ENCODE measurements at places on chromosomes 4 and X.
A peak's percentile ranks its signal among the peaks of the same experiment; 100 is the strongest.

DNA sequence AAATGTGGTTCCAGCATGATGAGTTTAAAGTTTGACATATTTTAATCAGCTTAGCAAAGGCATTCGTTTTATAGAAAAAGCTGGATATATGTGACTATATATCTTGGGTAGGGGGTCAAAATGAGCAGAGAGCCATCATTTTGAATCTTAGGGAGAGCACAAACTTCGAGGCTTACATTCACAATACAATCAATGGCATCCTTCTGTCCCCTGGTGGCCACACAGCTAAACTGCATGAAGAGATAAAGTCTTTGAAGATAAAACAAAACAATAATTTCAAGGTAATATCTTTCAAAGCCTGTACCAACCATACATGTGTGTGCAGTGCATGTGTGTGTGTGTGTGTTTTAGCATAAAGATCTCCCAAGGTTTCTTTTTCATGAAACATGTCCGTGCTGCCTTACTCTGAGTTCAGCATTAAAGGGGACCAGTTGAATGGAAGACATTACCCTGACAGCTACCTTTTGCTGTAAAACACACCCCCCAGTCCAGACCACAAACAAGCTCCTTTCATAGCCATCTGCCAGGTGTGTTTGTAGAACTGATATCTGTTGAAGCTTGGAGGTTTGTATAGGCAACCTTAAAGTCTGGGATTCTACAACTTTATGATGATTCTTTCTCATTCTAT is 22.0 kb downstream of the DYNLT3 start:
- no peak for DNase-seq

DNA sequence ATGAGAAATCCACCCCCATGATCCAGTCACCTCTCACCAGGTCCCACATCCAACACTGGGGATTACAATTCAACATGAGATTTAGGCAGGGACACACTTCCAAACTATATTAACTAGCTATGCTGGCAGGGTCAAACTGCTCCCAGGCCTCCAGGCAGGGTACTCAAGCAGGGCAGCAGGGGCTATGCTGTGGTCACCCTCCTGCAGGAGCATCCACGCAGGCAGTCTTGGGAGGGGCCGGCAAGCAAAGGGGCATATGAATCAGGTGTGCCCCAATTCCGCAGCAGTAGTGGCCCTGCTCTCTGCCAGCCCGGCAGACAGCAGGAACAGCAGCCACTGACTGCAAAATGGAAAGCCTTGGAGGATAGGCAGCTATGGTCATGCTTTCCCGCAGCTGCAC is 74.6 kb upstream of the PRDX4 start:
- no peak for DNase-seq

GRCh38 chr4:88297212-88297516 is 12.8 kb upstream of the PPM1K start:
- no peak for DNase-seq

- no peak for DNase-seq
Observed at GRCh38 chr4:26601204-26601603, 17.3 kb downstream of the TBC1D19 start.

GRCh38 chrX:113369056-113369455 is 528.4 kb upstream of the AMOT start:
- DNase-seq = no peak

DNA sequence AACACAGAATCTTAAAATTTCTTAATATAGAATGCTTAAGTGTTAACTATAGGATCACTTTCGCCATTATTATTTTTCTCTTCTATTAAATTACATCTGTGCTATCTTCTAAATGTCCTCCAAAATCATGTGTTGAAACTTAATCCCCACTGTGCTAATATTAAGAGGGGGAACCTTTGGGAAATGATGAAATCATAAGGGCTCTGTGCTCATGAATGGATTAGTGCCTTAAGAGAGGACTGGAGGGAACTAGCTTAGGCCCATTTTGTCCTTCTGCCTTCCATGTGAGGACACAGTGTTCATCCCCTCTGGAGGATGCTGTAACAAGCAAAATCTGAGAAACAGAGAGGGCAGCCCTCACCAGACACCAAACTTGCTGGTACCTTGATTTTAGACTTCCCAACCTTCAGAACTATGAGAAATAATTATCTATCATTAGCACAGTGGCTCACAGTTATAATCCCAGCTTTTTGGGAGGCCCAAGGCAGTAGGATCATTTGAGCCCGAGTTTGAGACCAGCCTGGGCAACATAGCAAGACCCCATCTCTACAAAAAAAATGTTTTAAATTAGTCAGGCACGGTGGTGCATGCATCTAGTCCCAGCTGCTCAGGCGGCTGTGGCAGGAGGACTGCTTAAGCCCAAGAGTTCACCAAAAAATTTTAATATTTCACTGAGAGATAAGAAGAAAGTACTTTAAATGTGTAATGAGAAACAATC is 26.3 kb downstream of the KLHL8 start:
- no peak for DNase-seq

DNA sequence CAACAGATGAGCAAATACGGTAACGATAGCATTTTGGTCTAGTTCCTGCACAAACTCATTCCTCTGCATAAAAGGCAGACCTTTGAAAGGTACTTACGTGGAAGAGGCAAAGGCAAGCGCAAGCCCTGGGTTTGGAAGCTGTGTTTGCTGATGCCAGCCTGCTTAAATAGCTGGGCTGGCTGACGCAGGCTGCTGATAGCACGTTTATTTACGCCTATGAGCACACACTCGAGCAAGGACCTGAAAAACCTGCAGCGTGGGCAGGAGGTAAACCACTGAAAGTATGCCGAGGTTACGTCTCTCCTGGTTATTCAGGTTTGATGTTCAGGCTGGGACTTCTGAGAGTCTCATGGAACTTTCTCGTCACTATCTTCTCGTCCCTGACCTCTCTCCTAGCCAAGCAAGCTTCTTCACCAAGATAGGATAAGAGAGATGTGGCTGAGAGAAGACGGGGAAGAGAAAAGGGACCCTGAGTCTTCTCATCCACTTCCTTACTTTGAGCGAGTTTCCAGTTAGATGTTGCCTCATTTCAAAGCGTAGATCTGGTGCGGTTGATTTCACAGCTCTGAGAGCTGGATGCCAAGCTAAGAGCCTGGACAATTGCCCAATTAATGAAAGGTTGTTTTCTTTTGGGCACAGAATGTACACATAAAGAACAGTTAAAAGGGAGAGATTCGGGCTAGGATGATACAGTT is at the start of gene HOPX:
TSS of gene HOPX (minus strand) at position 139 of the 695 bp plus-strand sequence. CDS start 23,480 bp downstream, outside the sequence.
- no peak for DNase-seq

- no peak for DNase-seq
Observed at GRCh38 chrX:94850811-94851210, 1176.8 kb downstream of the FAM133A start.

DNA sequence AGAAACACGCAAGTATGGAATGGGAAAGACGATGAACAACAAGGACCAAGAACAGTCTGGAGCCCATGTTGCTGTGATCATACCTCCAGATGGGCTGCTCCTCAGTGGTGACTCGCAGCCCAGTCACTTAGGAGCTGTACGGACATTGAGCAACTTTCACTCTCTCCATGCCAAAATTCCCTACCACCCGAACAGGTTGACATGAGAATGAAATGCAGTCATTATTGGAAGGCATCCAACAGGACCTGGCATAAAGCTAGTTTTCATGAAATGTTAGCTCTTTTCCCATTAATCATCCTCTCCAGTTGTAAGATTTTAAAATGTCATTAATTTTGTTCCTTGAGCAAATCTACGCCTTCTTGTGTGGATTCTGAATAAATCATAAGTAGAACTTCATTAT is 82.7 kb upstream of the GPM6B start:
- peak; percentile 70 for DNase-seq

DNA sequence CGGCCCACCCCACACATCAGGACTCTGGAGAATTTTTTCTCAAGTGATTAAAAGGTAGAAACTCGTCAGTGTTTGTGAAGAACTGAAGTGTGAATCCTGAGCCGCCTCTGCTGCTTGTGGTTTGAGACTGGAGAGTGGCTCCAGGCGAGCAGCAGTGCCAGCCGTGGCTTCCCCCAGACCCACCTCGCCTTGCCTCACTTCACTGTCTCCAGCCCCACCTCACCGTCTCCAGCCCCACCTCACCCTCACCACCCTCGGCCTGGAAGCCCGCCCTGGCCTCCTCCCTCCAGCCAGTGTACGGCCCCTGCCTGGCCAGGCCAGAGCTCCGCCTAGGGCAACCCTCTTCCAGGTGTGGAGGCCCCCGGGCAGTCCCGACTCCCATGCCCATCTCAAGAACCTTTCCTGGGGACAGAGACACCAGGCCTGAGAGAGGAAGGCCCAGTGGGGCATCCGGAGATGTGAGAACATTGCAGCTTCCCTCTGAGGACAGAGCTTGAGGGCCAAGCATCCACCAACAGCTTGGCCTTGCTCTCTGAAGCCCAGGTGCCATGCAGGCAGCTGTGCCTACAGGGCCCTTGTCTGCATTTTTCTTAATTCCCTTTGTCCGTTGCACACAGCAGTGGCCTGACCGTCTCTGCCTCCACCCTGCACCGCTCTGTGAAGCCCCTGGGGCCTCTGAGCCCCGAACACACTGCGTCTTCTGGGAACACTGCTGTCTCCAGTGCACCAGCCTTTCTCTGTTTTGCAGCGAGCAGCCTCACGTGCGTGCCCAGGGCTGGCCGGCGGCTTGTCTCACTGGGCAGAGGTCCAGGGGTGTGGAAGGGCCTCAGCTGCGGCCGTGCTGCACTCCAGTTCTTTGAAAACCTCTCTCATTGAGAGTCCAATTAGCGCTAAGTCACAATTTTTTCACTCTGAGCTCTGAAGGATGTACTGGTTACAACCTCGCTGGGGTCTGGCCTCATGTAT is 13.8 kb downstream of the SH3BP2 start:
- no peak for DNase-seq

- no peak for DNase-seq
Observed at GRCh38 chr4:159055833-159056232, 47.0 kb upstream of the RAPGEF2 start.
